ENCODE measurements at places on chromosomes 5 and 9.

- no peak for DNase-seq
Observed at GRCh38 chr5:62149879-62150278, 156.1 kb upstream of the KIF2A start.

DNA sequence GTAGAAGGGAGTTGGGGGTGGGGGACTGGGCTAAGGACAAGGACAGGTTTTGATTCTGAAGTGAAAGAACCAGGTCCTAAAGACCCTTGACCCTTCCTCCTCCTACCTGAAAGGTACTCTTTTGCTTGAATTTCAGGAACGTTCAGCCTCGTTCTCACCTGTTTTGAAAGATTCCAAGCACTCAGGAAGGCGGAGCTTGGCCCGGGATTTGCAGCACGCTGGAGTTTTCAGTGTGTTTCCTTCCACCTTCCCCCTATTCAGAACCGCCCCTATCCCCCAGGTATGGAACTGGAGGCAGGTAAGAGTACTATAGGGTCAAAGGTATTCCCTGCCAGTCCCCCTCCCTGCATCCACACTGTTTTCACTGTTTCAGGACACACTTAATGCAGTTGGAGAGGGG, 7.1 kb downstream of the EGR1 start:
- no peak for DNase-seq

GRCh38 chr9:98087420-98088354, 31.2 kb downstream of the NANS start:
- DNase-seq = no peak

- no peak for DNase-seq
Observed at GRCh38 chr5:124764585-124764984, 18.1 kb upstream of the ZNF608 start.

- DNase-seq = no peak
Observed at GRCh38 chr9:107630156-107630555, 140.6 kb upstream of the KLF4 start.

GRCh38 chr5:158746979-158747378, 352.7 kb downstream of the EBF1 start:
- DNase-seq = no peak

- DNase-seq = no peak
Observed at GRCh38 chr9:94918038-94918753, 191.7 kb downstream of the AOPEP start.

GRCh38 chr5:111839438-111839837, 82.4 kb upstream of the NREP start:
- DNase-seq = no peak

DNA sequence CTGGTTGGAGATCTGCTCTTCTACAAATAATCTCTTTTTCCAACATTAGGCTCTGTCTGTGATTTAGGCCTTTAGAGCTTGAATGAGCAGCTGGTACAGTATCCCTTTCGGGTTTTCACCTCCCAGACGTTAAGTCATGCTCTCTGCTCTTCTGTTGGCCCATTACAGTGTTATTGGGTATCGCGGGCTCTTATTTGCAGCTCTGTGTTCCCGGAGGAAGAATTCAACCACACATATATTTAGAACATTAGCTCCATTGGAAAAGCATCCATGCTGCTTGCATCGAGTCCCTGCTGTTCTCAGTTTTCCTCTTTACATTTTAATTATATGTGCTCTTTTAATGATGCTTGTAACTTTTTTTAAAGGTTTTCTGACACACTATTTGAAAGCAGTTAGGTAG, 278.0 kb upstream of the ADCY2 start:
- no peak for DNase-seq

- DNase-seq = no peak
Observed at GRCh38 chr9:113635586-113635985, 172.1 kb downstream of the RGS3 start.

DNA sequence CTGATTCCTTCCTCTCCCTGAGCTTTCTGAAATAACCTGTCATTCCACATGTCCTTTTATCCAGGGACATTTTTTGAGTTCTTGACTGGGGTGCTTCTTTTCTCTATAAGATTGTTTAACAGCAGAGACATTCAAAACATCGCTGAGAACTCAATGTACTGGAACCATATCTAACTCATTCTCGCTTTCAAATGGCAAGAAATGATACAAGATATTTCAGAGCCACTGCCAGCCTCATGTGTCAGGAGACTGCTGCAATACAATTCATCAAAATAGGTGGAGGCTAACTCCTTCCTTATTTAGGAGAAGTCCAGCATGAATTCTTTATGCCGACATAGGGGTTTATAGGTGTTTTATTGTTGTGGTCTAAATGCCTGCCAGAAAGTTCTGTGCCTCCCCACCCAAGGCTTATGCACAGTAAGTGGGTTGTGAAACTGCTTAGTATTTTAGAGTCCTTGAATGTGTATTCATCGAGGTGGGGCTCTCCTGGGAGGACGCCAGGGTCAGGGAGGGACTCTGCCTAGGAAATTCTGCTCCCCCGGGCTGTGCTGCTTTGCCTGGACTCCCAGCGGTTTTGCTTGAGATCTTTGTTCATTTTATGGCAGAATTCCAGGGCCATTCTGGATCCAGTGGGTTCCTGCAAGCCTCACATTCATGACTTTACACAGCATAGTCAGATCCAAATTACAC, 53.9 kb downstream of the ZNF474 start:
- no peak for DNase-seq

GRCh38 chr9:38642951-38643814, 22.8 kb upstream of the ANKRD18A start:
- no peak for DNase-seq

DNA sequence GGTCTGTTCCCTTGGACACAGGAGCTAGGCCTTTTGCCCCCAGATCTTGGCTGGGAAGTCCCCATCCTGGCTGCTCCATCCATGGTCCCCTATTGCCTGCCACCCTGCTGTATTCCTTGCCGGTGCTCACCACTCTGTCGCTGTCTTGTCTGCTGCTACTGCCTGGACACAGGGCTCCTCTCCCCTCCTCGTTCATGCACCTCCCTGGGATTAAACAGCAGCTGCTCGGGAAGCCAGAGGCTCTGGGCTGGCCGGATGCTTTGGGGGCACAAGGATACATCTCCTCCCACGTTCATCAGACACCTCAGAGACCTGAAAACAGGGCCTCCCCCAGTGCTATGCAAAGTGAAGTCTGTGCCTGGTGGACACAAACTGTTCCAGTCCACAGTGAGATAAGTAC, 110.4 kb downstream of the ZNF354C start:
- DNase-seq = no peak

GRCh38 chr9:127522727-127523126, 71.4 kb downstream of the LRSAM1 start:
- no peak for DNase-seq

All from stimulated activated CD4-positive, alpha-beta T cell treated with anti-CD3 and anti-CD28 coated beads, TNF-alpha, amount 100 ng/mL, for 48 hours (primary cell).